Tongue (tissue), 3 donors: ENCODE measurements at places on chromosomes 4 and X.

- no peak for DNase-seq
These were observed 148.4 kb downstream of the STPG2 start for GRCh38 chr4:97994765-97995465.

DNA sequence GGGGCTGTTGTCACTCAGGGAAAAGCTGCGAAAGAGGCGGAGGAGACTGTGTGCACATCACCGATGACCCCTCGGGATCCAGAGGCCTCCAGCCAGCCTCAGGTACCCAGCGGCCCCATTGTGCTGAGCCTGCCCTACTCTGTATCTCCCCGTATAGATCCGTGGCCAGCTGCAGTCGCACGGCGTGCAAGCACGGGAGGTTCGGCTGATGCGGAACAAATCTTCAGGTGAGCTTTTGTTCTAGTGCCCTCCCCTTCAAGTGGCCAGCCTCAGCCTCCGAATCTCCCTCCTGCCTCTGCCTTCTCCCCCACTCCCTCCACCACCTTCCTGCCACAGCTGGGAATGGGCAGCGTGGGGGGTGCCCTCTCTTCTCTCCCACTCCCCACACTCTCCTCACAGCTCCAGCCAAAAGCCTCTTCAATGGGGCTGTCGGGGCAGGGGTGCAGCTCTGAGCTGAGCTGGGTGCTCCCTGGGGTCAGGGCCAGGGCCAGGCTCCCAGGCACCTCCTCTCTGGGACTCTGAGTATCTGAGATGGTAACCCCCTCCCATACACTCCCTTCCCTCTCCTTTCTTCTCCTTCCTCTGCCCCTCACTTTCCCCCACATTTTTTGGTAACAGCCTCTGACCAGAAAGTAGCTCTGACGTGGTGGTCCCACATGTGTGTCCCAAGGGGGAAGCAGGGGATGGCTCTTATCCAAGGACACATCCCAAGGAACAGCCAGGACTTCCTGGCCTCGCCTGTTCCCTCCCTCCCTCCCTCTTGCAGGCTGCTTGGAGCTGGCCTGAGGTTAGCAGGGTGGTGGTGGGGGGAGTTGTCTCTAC is 20.4 kb upstream of the UBA1 start:
- DNase-seq: no peak

GRCh38 chrX:72376124-72376523 is 70.4 kb upstream of the CITED1 start:
- no peak for DNase-seq

DNA sequence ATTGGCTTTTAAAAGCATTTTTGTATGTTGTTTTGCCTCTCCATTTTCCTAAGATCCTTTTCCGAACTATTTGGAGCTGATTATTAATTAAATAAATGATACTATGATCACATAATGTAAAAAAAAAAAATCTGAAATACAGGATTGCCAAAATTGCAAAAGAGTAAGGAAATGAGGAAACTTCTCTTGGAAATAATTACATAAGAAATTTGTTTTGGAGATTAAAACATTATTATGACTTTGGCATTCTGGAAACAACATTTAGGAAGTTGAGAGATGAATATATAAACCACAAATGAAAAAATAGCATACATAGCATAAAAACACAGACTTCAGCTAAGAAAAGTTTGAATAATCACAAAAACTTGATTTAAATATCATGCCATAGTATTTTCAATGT is 33.5 kb downstream of the PF4 start:
- no peak for DNase-seq

DNA sequence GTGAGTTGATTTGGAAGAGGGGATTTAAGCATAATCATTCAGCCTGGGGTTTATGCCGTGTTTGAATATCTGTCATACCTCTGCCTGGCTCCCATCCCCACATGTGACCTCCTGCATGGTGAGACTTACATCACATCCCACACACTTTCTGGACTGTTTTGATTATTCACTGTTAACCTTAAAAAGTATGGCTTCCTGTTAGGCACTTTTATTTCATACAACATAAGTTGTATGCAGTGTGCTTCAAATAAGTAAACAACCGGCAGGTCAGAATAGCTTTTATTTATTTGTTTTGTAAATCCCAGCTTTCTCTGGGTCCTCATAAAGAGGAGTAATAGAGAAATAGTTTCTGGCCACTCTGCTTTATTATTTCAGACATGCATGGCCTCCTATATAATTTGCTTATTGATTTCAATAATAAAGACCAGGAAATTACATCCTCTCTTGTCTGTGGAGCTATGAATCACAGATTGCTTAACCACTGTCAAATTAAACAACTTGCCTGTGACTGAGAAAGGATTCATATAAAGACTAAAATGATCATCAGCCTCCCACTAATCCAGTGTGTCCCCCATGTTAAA is 376.8 kb upstream of the ZFP42 start:
- DNase-seq: no peak

DNA sequence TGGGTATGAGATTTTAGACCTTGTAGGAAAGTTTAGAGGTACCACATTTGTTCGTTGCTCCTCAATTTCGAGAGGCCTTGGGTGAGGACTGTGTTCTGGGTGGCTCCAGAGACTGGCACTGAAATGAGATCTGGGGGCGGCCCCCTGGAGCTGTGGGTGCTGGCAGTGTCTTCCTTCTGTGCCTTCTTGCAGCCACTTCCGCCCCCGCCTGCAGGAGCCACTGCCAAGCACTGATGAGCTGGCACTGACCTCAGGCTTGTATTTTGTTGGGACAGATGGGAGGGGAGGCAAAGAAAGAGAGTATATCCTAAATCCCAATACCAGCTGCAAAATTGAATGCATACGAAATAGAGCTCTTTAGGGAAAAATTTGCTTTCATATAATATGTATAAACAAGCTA is 64.5 kb upstream of the CLDN34 start:
- peak; percentile 54 for DNase-seq

DNA sequence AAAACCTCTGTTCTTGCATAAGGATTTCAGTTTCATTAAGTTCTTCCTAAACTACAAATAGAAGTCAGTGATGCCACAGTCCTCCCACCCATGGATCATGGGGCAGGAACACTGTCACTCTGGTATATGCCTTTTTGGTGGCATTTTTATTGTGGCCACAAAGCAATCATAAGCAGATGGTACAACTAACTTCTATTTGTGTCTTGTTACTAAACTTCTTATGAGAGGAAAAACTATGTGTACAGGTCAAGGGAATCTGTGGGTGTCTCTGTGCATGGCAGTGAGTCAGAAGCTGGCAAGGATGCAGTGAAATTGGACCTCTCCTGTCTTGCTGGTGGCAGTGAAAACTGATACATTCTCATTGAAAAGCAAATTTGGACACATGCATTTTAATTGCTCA is 245.0 kb upstream of the GPC4 start:
- DNase-seq: no peak
